ENCODE measurements at places on chromosomes 6 and 20.

DNA sequence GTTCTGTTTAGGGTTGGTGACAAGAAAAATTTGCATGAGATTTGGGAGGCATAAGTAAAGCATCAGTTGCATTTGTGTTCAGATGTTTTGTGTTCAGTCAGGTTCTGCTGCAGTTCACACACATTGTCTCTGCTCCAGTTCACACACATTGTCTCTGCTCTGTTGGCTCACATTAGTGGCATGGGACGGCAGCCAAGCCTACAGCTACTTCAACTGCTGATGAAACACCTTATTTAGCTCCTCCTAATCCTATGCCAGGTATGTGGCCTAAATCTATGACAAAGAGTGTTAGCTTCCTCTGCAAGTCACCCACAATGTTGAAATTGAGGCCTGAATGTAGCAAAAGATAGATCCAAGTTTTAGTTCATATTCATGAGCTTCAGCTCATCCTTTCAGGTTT is 278.1 kb upstream of the SYNCRIP start:
- DNase-seq: no peak

GRCh38 chr20:44495257-44495656 is 19.6 kb downstream of the TTPAL start:
- DNase-seq: no peak

DNA sequence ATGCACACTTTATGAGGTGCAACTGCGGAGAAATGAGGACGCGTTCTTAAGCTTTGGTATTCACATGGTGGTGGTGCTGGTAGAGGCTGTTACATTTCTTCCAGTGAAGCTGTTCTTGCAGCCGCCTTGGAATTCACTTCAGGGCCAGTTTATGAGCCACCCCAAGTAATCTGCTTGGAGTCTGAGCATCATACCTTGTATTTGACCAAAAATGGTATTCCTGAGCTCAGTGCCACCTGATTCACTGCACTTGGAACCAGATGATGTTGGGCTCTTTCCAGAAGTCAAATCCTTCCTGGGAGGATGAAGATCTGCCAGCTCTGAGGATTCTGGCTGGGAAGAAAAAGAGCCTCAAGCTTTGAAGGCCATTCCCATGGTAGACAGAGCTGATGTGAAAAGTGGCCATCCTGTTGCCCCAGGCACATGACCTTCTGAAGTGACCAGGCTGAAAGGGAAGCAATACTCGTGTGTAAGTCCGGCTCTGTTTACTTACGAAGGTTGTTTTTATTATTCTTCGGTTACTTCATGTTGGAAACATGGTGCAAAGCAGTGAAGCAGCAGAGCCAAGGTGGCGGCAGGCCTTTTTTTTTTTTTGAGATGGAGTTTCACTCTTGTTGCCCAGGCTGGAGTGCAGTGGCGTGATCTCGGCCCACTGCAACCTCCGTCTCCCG is 7.7 kb downstream of the MANBAL start:
- no peak for DNase-seq

DNA sequence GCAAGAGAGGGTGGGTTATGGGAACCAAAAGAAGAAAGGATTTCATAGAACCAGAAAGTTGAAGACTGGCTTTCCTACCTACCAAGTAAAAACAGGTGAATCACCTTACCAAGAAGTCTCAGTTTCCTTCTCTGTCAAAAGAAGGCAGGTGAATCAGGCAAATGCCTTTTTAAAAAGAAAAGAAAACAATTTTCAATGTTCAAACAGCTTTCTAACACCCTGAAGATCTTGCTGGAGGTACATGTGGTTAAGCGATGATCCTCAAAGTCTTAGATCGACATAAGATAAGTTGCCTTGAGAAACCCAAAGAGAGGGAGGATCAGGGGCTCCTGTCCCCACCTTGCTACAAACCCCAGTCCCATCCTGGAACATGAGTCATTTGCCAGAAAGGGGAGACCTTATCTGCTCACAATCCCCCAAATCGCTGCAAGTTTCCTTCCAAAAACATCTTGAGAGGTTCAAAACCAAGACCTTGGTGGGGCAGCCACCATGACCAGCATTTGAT is 71.6 kb downstream of the NFATC2 start:
- no peak for DNase-seq

- DNase-seq: no peak
These were observed 1830.0 kb upstream of the DEFB115 start for GRCh38 chr20:29427201-29428060.

- DNase-seq: peak; percentile 31
These were observed 170.0 kb upstream of the AGPAT4 start for GRCh38 chr6:161443848-161444247.

- no peak for DNase-seq
These were observed 72.2 kb upstream of the PBOV1 start for GRCh38 chr6:138290423-138290962.

- no peak for DNase-seq
These were observed 68.1 kb upstream of the SLC22A16 start for GRCh38 chr6:110544472-110544871.

- no peak for DNase-seq
These were observed 53.8 kb downstream of the NCOA6 start for GRCh38 chr20:34771680-34772081.

GRCh38 chr20:49431329-49431728 is 51.1 kb downstream of the KCNB1 start:
- no peak for DNase-seq

GRCh38 chr20:58471193-58472164 is 43.7 kb downstream of the APCDD1L start:
- peak; percentile 44 for DNase-seq

DNA sequence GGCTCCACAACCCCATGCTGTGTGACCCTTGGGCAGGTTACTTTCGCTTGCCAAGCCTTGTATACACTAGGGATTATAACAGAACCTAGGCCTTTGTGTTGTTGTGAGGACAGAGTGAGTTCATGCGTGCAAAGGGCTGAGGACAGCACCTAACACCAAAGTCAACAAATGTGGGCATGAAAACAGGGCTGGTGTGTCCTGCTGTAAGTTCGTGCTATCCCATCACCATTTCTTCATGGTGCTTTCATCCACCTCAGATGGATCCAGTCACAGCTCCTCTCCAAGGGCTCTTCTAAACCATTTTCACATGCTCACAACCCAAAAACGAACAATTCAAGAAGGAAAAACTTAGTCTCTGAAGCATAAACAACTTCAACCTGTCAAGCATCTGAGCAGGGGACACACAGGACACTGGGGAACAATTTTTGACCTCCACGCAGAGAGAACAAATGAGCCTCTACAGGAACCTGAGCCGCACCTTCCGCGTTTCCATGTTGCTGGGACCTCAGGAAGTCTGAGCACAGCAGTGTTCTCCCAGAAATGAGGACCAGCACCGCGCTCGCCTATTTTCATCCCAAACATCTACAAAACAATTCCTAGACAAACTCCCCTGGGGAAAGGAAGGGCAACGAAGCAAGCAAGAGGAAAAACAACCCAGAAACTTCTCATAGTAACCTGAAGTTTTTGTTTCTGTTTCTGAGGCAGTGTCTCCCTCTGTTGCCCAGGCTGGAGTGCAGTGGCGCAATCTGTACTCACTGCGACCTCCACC is 3.1 kb downstream of the LRP11 start:
- DNase-seq: no peak

- DNase-seq: no peak
These were observed 161.0 kb upstream of the PRND start for GRCh38 chr20:4560667-4561066.

DNA sequence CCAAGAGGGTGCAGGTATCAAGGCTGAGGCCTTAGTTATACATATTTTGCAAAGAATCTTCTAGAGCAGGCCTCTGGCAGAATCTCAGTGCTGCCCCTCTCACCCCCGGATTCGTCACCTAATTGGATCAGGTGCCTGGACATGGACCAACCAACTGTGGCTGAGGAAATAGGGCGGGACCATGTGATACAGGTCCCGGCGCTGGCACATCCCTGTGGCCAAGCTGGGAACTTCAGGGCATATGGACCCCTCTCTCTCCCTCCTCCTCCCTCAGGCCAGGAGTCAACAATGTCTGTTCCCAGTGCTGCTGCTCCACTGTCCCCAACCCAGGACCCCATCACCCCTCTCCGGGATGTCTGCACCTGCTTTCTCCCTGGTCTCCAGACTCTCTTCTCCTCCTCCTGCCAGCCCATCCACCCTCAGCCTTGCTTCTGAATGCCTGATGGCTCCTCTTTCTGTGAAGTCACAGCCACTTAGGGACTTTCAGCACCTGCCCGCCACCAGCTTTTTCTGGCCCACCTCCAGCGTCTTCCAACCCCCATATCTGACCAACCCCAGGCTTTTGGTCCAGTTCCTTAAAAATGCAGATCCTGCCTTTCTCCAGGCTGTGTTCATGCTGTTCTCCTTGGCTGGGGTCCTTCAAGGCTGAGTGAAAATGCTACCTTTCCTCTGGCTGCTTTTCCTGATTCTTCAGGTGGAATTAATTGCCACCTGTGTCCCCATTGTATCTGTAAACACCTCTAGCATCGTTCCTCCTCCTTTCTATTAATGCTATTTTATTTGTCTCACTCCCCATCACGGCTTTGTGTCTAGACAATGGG is 19.0 kb upstream of the MLN start:
- peak; percentile 41 for DNase-seq

DNA sequence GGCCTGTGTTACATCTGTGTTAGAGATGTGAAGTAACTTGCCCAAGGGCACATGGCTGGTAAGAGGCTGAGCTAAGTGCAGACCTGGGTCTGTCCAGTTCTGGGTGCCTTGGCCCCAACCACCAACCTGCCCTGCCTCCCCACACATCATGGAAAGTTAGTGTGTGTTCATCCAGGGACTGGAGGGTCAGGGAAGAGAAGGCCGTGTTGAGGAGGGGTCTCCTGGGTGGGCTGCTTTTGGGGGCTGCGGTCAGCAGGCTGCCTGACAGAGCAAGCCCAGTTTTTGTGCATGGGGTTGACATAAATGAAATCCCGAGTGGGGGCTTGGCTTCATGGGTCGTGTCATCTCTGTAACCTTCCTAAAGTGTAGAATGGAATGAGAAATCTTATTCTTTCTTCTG is 10.9 kb downstream of the PYGB start:
- no peak for DNase-seq

DNA sequence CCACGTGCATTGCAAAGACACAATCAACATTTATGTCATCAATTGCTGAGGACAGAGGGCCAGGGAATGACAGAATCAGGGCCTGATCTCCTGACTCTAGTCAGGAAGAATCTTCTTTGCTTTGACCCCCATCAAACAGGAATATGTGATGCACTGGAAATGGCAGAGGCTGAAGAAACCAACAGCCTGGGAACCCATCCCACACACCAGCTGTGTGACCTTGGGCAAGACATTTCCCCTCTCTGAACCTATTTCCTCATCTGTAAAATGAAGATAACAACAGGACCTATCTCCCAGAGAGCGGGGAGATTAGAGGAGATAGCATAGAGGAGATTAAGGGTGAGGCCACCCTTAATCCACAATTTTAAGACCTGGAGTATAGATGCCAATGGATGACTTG is 1.5 kb downstream of the HNF4A start:
- DNase-seq: no peak

GRCh38 chr6:112503091-112503596 is 156.0 kb downstream of the RFPL4B start:
- no peak for DNase-seq

GRCh38 chr20:46122516-46123481 is 4.7 kb downstream of the CD40 start:
- DNase-seq: no peak

GRCh38 chr6:127403636-127404035 is 55.6 kb downstream of the KIAA0408 start:
- no peak for DNase-seq

DNA sequence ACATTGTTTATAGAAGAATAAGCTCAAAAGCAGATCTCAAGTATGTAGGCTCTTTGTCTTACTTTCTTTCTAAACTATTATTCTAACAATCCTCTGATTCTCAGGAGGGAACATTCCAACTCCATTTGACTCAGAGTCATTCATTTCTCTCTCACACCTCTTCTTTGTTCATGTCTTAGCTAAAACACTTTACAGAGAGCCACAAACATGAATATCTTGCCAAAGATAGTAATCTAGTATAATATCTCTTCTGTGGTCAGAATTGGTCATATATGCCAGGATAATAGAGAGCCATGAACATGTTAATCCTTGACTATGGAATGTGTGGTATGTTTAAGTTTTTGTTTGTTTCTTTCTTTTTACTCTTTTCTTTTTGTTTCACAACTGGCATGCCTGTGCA is 456.0 kb upstream of the PTCHD4 start:
- DNase-seq: no peak

- no peak for DNase-seq
These were observed 696.7 kb upstream of the MARCKS start for GRCh38 chr6:113160306-113161017.

GRCh38 chr6:126048635-126049034 is 62.3 kb downstream of the TRMT11 start:
- no peak for DNase-seq

GRCh38 chr20:59772373-59772705 is 161.1 kb downstream of the SYCP2 start:
- DNase-seq: no peak

- peak; percentile 89 for DNase-seq
These were observed 86.2 kb downstream of the PLEKHG1 start for GRCh38 chr6:150685860-150686259.

Data from H1 (cell line).